ENCODE measurements at places on chromosomes 3 and 15. TPM values are rescaled to one million over a fixed set of nuclear protein-coding genes. Genes with fewer than 3 reads are reported as not detected.

Gene CLDN11
- 88.2 TPM for total RNA-seq

Gene ITIH1
- not detected for total RNA-seq

Gene SI
- total RNA-seq = not detected

Gene ARHGAP31
- total RNA-seq = 85.6 TPM

Data from sciatic nerve (tissue), 2 donors.